Stimulated activated CD4-positive, alpha-beta T cell treated with anti-CD3 and anti-CD28 coated beads, Interleukin-15, amount 100 ng/mL, for 1 hour (primary cell): ENCODE measurements at places on chromosomes 2 and 18.

- DNase-seq: no peak
Measured at GRCh38 chr2:55025627-55026026, 24.6 kb downstream of the RTN4 start.

DNA sequence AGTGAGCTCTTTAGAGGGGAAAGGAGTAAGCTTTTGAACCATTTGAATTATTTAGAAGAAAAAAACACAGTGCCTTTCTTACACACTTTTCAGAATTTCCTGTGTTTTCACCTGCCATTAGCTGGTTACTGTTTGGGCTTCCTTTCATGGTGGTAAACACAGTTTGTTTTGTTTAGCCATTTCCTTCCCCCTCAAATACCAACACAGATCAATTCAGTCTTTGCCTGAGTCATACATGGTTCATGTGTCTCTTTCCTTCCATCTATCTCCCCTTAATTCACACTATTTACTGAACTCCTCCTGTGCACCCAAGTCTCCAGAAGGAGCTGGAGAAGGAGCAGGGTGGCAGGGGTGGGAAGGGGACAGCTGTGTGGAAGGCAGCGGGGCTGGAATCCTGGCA is 45.0 kb downstream of the TCF7L1 start:
- no peak for DNase-seq

DNA sequence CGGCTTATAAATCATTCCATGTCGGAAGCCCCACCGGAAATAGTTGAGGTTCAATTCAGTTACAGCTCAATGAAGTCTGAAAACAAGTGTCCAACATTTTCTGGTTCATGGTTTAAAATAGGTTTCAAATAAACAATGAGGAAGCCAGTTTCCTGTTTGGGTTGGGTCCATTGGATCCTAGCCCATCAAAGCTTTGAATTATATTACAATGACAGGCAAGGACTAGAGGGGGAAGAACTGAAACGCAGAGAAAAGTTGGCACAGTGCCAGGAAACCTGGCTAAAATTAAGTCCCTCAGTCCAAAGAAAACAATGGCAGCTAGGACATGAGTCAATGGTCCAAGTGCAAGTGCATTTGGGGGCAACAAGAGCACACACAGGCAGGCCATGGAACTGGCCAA is 32.0 kb downstream of the SLC14A1 start:
- DNase-seq: no peak

- no peak for DNase-seq
Measured at GRCh38 chr2:47457268-47457667, 54.3 kb downstream of the MSH2 start.

DNA sequence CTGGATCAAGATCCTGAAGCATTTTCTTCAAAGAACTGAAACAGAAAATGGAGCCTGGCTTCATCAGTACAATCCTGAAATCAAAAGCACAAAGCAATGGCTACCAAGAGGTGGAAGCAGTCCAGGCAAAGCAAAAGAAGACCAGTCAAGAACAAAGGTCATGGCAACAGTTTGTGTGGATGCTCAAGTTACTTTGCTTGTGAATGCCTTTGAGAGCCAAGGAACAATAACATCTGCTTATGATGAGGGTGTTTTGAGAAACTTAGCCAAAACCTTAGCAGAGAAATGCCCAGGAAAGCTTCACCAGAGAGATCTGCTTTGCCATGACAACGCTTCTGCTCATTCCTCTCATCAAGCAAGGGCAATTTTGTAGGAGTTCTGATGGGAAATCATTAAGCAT is 723.1 kb downstream of the TMEM182 start:
- no peak for DNase-seq
